ENCODE measurements at places on chromosomes 7 and 10.

DNA sequence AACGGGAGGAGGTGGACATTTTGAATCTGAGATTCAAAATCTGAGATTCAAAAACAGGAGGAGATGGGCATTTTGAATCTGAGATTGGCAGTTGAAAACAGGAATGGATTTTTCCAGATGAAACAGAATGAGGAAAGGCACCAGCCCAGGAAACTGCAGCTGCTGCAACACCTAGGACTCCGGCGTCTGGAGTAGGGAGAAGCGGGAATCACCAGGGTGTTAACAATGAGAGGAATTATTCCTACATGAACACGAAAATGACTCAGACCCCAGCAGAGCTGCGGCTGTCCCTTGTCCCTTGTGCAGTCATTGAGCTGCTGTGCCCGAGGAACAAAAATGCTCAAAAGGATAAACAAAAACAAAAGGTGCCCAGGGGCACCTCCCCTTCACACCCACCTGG is 59.9 kb upstream of the KAT6B start:
- no peak for DNase-seq

GRCh38 chr10:132740588-132740987 is 45.4 kb downstream of the NKX6-2 start:
- DNase-seq = no peak

DNA sequence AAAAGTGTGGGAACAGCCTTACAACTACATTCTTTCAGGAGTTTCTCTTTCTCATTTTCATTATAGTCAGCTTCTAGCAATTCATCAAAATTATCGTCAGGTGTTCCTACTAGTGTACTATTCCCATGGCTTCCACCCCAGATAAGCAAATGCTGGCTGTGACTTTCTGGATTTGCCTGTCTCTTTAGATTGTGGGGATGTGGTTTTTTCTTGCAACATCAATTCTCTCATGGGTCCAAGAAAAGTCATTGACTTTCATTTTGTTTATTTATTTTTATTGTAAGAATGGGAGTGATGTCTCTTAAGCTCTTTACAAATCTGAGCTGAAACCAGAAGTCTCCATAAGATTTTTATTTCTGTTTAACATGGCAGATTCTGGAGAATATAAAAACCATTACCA is 349.7 kb upstream of the SEMA3C start:
- DNase-seq = no peak

DNA sequence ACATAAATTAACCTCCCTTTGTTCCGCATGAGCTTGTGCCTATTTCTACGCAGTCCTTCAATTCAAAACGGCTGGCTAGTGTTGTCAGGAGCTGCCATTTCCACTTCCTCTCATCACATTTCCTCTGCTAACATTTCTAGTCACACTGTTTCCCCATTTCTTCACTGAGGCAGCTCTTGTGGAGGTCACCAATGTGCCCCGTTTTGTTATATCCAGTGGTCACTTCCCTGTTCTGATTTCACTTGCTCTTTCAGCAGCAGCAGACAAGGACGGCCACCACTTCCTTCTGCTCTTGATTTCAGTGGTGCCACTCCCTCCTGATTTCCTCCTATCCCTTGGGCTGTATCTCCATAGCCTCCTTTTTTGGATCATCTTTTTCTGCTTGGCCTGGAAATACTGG is 64.8 kb upstream of the SEC61G start:
- DNase-seq = no peak

DNA sequence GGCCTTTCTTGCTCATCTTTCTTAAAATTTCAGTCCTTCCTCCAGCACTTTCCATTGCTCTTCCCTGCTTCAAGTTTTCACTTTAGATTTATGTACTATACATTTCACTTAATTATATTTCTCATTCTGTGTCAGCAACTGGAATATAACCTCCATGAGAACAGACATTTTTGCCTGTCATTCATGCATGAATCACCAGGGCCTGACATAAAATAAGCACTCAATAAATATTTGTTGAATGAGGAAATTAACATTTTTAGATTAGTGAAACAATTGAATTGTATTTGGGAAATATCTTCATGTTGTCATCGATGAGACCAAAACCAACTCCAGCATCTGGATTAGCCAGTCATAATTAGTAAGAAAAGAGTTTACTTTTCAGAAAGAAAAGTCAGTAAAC is 6.1 kb downstream of the SAMD9L start:
- no peak for DNase-seq

Measured in Peyer's patch (tissue), 4 donors.